ENCODE measurements at places on chromosomes 1 and 21.
A peak's percentile ranks its signal among the peaks of the same experiment; 100 is the strongest.

GRCh38 chr1:50975436-50975835 lies 5.4 kb downstream of the CDKN2C start:
- no peak for DNase-seq

DNA sequence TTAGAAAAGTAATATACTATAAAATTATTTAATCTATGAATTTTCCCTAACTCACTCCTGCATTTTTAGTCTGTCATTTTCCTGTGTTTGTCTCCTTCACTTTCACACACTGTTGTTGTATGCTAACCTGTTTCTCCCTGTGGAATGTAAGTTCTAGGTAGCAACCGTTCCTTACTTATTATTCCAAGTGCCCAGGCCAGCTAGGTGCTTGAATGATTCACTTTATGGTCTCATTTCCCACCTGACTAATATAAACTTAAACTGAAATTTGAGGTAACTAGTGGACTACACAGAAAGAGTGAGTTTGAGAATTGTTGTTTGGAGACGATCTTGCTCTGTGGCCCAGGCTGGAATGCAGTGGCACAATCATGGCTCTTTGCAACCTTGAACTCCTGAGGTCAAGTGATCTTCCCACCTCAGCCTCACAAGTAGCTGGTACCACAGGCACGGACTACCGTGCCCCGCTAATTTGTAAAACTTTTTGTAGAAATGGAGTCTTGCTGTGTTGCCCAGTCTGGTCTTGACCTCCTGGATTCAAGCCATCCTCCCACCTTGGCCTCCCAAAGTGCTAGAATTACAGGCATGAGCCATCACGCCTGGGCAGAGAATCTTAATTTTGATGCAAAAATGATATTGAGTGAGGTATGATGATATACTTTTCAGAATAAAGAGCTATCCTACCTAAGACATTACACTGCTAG lies 1.9 kb downstream of the ZYG11B start:
- no peak for DNase-seq

DNA sequence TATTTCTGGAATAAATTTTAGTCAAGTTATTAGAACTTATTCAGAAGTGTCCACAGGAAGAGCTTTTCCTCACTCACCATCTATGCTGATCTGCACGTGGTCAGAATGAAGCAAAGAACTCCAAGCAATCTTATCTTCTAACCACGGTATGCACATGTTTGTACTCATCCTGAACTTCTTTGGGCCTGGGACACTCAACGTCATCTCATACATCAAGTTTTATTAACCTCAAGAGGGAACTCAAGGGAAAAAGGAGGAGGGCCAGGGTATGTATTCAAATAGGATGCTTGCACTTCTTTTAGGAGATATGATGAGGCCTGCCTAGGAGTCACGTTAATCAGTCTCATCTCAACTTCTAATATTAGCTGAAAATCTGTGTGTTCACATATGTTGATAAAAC lies 142.5 kb downstream of the C1orf94 start:
- no peak for DNase-seq

- no peak for DNase-seq
These were observed 103.4 kb downstream of the VPS13D start for GRCh38 chr1:12333036-12333785.

DNA sequence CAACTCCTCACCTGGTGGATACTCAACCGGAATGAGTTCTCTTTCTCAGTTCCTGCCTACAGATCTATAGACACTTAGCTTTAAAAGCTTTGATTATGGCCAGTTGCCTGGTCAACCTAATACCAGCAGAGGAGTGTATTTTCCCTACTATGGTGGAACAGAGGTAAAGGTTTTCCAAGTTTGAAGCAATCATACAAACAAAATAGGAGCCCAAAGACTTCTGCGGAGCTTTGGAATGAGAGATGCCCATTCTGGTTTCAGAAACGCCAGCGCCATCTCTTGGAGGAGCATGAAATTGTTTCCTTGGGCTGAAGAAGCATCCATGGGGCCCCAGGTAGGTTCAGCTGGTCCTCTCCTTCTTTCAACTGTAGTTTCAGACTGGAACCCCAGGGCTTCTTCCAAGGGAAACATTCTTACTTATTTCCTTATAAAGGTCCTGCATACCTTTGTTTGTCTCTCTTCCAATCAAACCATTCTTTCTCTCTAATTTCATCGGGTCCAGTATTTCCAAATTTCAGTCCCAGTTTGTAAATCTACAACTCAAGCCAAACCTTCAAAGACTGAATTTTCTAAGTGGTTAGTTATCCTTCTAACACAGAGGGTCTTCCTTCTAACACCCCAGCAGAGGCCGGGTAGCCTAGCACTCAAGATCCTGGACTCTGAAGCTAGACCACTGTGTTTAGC lies 95.9 kb downstream of the KCNJ15 start:
- peak; percentile 70 for DNase-seq

DNA sequence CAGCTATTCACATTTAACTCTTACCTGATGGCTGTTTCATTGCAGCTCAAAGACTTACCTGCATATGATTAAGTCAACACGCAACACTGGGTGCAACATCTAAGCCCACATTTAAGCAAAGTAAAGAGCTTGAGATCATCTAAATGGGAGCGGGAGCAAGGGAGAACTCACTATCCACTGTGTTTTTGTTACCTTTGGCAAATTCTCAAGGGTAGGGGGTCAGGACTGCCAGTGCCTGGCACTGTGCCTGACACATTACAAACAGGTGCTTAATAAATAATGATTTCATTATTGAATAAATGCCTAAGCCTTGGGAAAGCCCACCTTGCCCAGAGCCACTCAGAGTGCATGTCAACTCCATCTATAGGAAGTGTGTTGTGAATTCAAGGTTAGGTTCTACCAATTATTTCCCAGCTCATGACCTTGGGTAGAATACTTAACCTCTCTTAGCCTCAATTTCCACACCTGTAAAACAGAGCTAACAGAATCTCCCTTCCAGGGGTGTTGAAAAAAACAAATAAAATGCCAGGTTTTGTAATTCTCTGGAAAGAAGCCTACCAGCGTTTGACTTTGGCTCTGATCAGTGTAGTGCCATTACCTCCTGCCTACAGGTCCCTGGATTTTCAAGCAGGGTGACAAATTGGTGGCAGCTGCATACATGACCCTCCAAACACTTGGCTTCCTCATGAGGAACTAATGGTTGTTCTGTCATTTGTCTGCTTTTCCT lies 109.7 kb downstream of the TGFBR3 start:
- DNase-seq: no peak

GRCh38 chr1:106908689-106909088 lies 147.8 kb upstream of the PRMT6 start:
- DNase-seq: no peak

GRCh38 chr1:185787238-185787637 lies 53.0 kb downstream of the HMCN1 start:
- no peak for DNase-seq

- peak; percentile 98 for DNase-seq
These were observed 8.2 kb downstream of the UQCRHL start for GRCh38 chr1:15799004-15799867.

DNA sequence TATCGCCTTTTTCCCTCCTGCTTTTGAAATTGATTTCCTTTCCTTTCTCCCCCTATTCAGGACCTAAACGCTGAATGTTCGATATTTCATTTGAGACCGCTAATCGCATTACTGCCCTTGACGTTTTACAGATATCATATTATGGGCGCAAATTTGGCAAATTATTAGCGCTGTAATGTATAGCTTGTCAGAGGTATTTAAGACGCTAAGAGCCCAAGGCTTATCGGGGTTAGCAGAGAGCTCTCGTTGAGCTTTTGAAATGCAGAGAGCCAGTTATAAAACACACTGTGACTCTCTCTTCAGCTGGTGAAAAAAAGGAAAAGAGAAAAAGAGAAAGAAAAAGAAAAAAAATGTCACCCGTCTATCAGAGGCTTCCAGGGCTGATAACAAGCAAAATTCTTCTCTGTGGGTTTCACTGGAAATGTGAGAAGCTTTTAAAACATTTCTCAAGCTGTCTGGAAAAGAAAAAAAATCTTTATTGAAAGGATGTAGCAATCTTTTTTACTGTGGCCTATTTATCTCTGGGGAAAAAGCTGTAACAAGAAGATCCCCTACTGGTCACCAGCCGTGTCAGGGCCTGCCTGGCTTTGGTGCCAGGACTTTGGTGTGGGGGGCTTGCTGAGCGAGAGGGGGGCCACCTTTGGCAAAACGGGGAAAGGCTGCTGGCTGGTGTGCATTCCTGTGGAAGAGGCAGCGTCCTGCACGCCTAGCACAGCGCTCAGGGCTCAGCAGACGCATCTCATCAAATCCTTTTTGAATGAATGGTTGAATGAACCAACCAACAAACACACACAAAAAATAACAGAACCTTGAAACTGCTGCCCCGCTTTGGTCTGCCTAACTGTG lies 119.8 kb downstream of the RNF220 start:
- no peak for DNase-seq

DNA sequence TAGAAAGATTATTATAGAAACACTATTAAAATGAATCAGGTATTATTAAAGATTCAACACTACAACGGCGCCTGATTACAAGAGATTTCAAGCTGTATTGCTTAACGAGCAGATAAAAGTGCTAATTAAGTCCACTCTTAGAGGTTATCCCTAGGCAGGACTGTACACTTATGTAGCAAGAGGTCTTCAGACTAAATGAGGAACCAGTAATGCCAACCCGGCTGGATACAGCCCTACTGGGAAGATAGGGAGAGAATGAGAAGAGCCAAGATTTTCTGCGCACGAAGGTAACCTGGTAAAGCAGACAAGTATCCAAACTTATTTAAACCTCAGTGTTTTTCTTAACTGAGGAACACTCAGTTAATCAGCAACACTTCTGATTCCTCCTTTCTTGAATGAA lies 115.7 kb upstream of the HIVEP3 start:
- no peak for DNase-seq

- no peak for DNase-seq
These were observed 267.7 kb downstream of the ZNF648 start for GRCh38 chr1:181793831-181794230.

DNA sequence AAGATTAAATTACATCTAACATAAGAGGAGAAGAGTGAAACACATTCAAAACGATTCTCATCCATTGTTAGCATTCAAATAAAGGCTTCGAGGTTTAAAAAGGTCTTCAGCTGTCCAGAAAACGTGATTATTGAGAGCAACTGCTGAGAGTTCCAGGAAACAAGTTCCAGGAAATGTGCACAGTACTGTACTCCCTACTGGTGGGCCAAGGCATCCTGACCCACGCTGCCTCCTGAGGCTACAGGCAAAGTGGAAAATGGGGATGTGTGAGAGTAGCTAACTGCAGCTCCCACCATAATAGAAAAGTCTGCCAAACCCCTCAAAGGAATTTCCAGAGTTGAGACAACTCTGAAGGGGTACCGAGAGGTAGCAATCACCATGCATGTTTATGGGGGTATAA lies 2.0 kb downstream of the VAV3 start:
- DNase-seq: no peak

GRCh38 chr1:185328255-185328654 lies 11.2 kb upstream of the IVNS1ABP start:
- no peak for DNase-seq

GRCh38 chr1:167515893-167516321 lies 2.4 kb downstream of the CD247 start:
- peak; percentile 52 for DNase-seq

GRCh38 chr1:27007909-27008582 lies 4.6 kb downstream of the TENT5B start:
- peak; percentile 98 for DNase-seq

GRCh38 chr1:2318314-2319278 lies 72.8 kb downstream of the MORN1 start:
- DNase-seq: no peak

DNA sequence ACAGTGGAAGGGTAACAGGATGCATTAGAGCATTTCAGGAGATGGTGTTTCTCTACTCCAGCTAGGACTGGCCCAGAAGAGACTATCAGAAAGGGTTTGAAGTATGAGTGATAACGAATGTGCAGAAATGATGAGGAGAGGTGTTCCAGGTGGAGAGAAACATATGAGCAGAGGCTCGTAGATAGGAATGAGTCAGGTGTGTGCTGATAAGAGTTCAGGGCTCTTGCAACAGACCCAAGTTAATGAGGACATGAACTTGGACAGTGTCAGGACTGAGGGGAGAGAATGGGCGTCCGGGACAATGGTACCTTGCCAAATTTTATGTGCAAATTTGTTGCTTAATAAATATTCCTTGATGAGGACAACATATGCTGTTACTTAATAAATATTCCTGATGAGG lies 183.9 kb upstream of the NFIA start:
- no peak for DNase-seq

- DNase-seq: no peak
These were observed 4.4 kb upstream of the ELF3 start for GRCh38 chr1:202005958-202006357.

DNA sequence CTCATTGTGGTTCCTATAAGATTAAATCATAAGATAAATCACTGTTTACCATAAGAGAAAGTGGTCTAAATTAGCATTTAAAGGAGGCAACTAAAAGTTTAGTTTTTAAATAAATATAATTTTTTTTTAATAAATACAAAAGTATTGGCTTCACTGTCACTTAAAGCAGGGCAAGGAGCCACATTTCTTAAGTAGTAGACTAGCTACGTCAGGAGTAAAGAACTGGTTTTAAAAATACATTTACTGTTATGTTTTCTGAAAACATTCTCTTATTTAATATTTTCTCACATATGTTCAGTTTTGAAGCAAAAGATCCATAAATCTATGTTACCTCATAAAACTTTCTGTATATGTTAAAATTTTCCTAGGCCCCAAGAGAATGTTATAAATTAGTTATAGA lies 2.2 kb downstream of the ANGPTL1 start:
- no peak for DNase-seq

DNA sequence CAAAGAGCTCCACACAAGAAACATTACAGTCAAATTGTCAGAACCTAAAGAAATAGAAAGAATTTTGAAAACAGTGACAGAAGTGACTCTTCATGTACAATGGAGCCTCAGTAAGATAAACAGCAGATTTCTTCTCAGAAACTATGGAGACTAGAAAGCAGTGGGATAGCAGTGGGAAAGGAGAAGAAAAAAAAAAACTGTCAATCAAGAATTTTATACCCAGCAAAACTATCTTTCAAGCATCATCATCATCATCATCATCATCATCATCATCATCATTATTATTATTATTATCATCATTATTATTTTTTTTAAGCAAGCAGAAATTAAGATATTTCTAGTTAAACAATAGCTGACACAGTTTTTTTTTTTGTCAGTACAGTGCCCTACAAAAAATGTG lies 24.2 kb downstream of the CEP170 start:
- DNase-seq: no peak
